ENCODE measurements at places on chromosomes 3 and 15. TPM values are rescaled to one million over a fixed set of nuclear protein-coding genes. Genes with fewer than 3 reads are reported as not detected.
A peak's percentile ranks its signal among the peaks of the same experiment; 100 is the strongest.

GRCh38 chr3:53536282-53536681, 41.9 kb downstream of the CACNA1D start:
- no peak for DNase-seq

The RASGRF1 gene
- not detected for total RNA-seq

DNA sequence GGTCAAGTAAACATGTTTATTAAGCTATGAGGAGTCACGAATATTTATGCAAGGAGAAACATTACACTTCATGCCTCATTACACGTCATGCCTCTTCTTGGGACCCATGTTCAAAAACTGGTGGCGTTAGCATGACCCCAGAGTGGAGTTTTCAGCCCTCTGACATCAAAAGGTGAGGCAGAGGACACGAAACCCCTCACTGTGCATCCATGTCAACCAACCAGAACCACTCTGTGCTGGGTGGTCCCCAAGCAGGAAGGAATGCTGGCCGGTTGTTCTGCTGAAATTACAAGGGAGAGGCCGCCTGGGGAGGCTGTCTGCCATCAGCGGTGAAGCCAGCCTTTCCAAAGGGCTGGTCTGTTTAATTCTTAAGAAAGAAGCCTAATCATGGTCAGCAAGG, 83.4 kb downstream of the GABRB3 start:
- no peak for DNase-seq

DNA sequence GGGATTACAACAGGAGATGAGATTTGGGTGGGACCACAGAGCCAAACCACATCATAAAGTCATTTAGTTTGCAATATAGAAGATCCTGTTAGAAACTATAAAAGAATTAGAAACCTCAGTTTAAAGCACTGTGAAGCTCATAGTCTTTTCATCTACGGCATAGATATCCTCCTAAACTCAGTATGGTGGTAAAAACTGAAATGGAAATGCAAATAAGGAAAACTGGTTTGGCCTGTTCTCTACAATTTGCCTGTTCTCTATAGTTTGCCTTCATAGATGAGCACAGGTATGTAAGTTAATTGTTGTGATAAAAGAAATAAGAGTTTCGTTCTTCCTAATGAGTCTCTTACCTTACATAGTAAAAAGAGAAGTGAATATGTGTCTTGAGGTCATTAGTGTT, 331.6 kb upstream of the ARL6 start:
- no peak for DNase-seq

DNA sequence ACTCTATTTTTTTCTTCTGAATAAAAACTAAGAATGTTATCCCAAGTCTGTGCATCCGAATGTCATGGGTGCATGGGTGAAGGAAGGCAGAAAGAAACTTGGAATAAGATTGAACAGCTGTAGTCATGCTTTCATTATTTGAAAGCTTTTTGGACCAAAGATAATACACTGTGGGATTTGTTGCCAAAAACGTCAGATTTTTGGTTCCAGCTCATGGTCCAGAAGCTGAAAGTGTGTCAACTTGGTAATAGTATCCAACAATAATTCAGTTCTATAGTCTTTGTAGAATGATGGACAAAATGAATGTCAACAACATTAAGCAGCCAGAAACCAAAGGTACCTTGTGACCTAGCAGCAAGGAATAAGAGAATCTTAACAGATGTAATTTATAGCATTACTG, 327.9 kb upstream of the ADAMTS9 start:
- DNase-seq, result no peak

- no peak for DNase-seq
These were observed 471.8 kb downstream of the C3orf38 start for GRCh38 chr3:88621586-88621985.

DNA sequence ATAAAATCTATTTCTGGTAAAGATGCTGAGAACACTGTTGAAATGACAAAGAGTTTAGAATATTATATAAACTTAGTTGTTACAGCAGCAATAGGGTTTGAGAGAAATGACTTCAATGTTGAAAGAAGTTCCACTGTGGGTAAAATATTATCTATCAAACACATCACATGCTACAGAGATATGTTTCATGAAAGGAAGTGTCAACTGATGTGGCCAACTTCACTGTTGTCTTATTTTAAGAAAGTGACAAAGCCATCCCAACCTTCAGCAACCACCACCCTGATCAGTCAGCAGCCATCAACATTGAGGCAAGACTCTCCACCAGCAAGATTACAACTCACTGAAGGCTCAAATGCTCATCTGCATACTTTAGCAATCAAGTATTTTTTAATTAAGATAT, 20.2 kb downstream of the TMEM39A start:
- no peak for DNase-seq

DNA sequence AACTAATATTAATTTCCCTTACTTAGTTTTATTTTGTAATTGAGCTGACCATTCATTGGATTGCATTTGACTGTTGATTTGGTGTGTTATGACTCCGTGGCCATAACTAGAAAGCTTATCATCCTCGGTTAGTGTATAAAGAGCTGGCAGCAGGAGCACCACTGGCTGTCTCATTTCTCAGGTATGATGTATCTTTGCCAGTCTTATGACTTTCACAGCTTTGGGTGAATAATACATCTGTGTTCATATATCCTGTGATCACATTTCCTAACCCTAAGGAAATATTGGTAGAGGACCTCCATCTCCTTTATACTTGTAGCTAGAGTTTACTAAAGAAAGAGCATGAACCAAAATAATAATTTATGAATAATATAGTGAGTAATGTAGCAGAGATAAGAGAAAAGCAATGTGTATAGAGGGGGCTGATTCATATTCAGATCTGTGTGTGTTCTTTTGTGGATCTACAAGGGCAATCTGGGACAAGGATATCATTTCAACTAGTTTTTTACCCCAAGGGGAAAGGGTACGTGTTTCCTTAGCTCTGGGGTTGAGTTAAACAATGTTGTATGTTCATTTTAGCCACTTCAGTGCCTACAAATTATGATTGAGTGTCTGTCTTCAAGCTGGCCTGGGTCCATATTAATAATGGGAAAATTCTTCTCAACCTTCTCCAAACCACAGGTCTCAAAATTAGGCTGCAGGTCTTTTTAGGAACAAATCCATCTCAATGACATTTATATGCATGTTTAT, 901.7 kb downstream of the NTRK3 start:
- DNase-seq, result no peak

DNA sequence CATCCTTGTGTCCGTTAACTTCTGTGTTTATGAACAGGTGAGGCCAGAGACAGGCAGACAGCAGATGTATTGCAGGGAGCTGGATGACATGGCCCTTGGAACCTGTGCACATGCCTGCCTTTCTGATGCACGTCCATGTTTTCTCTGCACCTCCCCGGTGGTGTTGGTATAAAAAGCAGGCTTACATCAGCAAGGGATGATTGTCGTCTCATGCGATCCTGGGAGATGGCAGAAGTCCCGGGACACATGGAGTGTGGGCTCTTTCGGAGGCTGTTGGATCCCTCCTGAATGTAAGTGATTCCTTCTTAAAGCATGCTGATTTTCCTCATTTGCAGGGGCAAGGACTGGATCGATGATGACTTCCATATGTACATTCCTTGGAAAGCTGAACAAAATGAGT, 134.8 kb downstream of the SNRPN start:
- DNase-seq, result peak; percentile 33

The COX17 gene
- 48.4 TPM for total RNA-seq

The GABRR3 gene
- total RNA-seq, result not detected

The USP8 gene
- 62.1 TPM for total RNA-seq

- DNase-seq, result no peak
These were observed 4.3 kb downstream of the RNU6-1 start for GRCh38 chr15:67835297-67836133.

DNA sequence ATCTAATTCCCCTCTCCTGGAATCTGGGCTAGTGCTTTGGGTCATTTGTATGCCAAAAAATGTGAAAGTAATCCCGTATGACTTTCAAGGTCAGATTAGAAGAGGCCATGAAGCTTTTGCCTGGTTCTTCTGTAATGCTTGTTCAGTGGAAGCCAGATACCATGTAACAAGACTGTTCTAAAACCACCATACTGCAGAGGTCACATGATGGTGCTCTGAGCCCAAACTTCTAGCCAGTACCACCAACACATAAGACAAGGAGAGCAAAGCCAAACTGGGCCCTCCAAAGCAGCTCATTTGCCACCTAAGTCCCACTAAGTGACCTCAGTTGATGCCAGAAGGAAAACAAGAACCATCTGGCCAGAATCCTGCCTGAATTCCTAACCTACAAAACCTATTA, 64.3 kb upstream of the MELTF start:
- no peak for DNase-seq

DNA sequence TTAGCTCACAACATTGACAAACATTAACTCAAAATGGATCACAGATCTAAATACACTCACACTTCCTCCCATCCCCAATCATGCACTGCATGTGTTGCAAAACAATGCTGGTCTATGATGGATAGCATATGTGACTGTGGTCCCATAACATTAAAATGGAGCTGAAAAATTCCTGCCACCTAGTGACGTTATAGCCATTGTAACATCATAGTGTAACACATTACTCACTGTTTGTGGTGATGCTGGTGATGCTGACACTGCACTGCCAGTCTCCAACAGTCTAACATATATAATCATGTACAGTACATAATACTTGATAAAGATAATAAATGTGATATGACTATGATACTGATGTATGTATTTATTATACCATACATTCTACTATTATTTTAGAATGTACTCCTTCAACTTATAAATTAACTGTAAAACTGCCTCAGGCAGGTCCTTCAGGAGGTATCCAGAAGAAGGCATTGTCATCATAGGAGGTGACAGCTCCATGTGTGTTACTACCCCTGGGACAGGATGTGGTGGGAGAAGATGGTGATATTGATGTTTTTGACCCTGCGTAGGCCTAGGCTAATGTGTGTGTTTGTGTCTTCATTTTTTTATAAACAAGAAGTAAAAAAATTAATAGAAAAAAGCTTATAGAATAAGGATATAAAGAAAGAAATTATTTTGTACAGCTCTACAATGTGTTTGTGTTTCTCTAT, 41.3 kb downstream of the TXNRD3 start:
- DNase-seq, result no peak

DNA sequence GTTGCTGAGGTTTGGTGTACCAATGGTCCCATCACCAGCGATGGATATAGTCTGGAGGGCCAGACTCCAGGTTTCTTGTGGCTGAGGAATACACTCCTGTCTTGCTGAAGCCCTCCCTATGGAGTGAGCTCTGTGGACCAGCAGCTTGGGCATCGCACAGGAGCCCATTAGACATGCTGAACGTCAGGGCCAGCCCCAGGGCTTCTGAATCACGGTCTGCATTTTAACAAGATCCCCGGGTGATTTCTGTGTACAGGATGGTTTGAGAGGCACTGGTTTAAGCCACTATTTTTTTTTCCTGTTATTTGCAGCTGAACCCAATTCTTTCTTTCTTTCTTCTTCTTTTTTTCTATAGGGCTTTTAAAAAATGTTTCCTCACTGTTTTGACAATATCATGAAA, 69.5 kb upstream of the XCR1 start:
- no peak for DNase-seq

DNA sequence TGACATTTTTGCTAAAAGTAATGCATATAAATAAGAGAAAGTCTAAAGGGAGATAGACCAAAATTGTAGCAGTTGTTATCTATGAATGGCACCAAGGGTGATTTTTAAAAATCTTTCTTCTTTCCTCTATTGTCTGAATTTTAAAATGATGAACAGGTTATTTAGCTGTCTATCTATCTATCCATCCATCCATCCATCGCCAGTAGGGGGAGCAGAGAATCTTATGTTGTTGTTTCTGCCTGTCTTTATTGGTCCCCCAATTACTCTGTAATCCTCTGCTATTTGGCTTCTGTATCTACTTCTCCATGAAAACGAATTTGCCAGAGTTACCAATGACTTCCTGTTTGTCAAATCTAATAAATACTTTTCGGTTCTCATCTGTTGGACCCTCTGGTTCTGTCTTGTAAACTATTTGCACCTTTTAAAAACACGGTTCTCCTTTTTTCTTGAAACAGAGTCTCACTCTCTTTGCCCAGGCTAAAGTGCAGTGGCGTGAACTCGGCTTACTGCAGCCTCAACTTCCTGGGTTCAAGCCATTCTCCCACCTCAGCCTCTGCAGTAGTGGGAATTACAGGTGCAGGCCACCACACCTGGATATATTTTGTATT, 86.0 kb downstream of the ECT2 start:
- DNase-seq, result no peak

The GOLGA8T gene
- not detected for total RNA-seq

GRCh38 chr3:189772584-189772983, 141.4 kb downstream of the TP63 start:
- no peak for DNase-seq

DNA sequence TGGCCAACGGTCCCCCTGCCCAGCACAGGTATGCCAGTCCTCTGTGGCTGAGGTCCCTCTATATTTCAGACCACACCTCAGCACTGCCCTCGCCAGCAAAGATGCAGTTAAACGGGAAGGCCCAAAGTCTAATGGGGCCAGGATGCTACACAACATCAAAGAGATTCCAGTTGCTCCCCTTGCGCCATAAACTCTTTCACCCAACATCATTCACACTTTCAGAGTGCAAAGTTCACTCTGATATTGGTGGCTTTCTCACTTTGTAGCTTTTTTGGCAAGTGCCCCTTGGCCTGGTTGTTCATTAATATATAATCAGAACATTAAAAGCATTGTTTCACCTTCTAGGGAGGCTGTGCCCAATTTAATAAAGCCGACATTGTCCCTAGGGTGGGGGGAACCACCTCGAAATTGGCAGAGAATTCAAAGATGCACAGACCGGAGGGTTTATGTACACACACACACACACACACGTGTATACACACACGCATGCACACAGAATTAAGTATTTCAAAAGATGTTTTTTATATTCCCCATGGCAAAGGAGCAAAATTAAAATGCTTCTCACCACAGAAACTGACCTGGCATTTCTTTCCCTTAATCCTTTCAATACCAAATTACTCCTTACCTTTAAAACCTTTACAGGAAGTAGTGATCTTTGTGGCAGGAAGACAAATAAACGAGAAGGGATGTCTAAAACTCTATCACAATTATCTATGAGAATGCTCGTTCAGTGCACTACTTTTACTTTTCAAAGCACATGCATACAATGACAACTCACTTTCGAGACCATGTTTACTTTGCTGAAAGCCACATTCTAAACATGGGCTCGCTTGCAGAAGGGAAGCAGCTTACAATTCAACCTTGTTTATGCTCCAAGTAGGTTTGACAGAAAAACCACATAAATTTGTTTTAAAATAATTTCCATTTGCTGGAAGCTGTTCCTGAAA, 19.5 kb downstream of the LRIG1 start:
- no peak for DNase-seq

The NDUFB5 gene
- 96.2 TPM for total RNA-seq

DNA sequence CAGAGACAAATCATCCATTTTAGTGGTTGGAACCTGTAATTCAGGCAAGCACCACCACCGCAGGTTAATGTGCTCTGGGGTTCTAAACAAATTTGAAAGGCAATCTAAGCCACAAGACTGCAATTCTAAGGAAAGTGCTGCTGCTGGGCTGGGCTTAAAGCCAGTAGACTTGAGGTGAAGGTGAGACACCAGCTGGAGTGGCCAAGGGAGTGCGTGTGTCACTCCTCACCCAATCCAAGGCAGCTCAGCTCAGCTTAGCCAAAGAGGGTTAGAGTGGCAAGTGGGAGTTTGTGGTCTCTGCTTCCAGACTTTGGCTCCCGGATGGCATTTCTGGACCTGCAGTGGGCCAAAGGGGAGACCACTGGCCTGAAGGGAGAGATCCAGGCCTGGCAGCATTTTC, 1655.6 kb downstream of the SI start:
- no peak for DNase-seq

- DNase-seq, result peak; percentile 83
These were observed 2.5 kb downstream of the RBM15B start for GRCh38 chr3:51393564-51393963.

GRCh38 chr3:131048030-131048429, 21.4 kb downstream of the NEK11 start:
- DNase-seq, result no peak
